Activated CD8-positive, alpha-beta T cell treated with anti-CD3 and anti-CD28 coated beads, Interleukin-2, amount 10 ng/mL, durations not matched to agents 7 days and 5 days (primary cell): ENCODE measurements at places on chromosomes 6 and 20. TPM values are rescaled to one million over a fixed set of nuclear protein-coding genes. Genes with fewer than 3 reads are reported as not detected.
A peak's percentile ranks its signal among the peaks of the same experiment; 100 is the strongest.

Gene ZBTB22
- total RNA-seq = 11.1 TPM

GRCh38 chr6:92848459-92848858 is 570.9 kb downstream of the EPHA7 start:
- H3K4me1 ChIP-seq = no peaks in the 10 kb centered on the region
- H3K36me3 ChIP-seq = no peaks in the 10 kb centered on the region
- H3K4me3 ChIP-seq = no peak overlapping the region
- DNase-seq = no peak
- H3K27ac ChIP-seq = no peak overlapping the region

DNA sequence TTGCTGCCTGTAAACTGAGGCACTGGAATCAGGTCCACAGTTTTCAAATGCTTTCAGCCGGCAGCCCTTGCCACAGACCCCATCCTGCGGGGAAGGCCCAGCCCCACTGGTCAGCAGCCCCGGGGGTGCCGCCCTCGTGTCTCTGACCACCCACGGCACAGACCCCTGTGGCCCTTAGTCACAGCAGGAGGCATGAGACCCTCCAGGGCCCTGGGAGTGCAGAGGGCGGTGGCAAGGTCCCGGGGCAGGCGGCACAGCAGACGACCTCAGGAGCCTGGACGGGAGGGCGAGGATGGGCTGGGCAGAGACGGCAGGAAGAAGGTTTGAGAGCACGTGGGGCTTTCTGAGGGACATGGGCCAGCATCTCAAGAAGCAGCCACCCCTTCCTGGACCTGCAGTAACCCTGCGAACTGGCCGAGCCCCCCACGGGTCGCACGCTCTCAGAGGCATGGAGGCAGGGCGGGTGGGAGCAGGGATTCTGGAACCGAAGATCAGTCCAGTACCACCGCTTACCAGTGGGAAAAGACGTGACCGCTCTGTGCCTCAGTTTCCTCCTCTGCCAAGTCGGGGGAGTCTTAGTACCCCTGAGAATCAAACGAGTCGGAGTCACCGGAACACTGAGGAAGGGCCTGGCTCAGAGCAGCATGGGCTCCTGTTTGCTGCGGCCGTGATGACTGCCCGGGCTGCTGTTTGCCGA is 140.7 kb downstream of the TAF4 start:
- H3K4me1 ChIP-seq = no peaks in the 10 kb centered on the region
- no peak overlapping the region for H3K27ac ChIP-seq
- H3K4me3 ChIP-seq = no peak overlapping the region
- no peaks in the 10 kb centered on the region for H3K36me3 ChIP-seq

- H3K36me3 ChIP-seq = no peaks in the 10 kb centered on the region
- no peaks in the 10 kb centered on the region for H3K4me1 ChIP-seq
- H3K4me3 ChIP-seq = no peak overlapping the region
- DNase-seq = no peak
- peaks cover 3% of the 10 kb centered on the region for H3K27me3 ChIP-seq
Measured at GRCh38 chr20:8388707-8389106, 256.6 kb downstream of the PLCB1 start.

GRCh38 chr6:122399348-122400120 is at the start of gene HSF2:
TSS of gene HSF2 (plus strand) at chr6:122399652. CDS start at chr6:122399738, 86 bp downstream.
- DNase-seq = peak; percentile 96
- H3K27ac ChIP-seq = peak within 1 kb of the TSS; percentile 96
- peak within 1 kb of the TSS; percentile 98 for H3K4me3 ChIP-seq
- H3K4me1 ChIP-seq = peaks cover 35% of the 10 kb centered on the region
- H3K36me3 ChIP-seq = peaks cover 9% of the 10 kb centered on the region
